ENCODE measurements at places on chromosomes 6 and 20.

DNA sequence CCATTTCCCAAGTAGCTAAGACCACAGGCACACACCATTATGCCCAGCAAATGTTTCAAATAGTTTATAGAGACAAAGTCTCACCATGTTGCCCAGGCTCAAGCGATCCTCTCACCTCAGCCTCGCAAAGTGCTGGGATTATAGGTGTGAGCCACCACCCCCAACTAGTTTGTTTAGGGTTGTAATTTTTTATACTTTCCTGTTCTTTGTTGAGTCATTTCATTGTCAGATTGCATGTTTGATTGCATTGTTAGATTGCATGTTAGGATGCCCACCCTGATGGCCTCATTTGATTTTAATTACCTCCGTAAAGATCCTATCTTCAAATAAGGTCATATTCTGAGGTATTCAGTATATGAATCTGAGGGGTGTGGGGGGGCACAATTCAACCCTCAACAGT, 73.3 kb upstream of the SASH1 start:
- DNase-seq, result no peak

GRCh38 chr20:51624157-51624731, 81.7 kb upstream of the NFATC2 start:
- peak; percentile 44 for DNase-seq

DNA sequence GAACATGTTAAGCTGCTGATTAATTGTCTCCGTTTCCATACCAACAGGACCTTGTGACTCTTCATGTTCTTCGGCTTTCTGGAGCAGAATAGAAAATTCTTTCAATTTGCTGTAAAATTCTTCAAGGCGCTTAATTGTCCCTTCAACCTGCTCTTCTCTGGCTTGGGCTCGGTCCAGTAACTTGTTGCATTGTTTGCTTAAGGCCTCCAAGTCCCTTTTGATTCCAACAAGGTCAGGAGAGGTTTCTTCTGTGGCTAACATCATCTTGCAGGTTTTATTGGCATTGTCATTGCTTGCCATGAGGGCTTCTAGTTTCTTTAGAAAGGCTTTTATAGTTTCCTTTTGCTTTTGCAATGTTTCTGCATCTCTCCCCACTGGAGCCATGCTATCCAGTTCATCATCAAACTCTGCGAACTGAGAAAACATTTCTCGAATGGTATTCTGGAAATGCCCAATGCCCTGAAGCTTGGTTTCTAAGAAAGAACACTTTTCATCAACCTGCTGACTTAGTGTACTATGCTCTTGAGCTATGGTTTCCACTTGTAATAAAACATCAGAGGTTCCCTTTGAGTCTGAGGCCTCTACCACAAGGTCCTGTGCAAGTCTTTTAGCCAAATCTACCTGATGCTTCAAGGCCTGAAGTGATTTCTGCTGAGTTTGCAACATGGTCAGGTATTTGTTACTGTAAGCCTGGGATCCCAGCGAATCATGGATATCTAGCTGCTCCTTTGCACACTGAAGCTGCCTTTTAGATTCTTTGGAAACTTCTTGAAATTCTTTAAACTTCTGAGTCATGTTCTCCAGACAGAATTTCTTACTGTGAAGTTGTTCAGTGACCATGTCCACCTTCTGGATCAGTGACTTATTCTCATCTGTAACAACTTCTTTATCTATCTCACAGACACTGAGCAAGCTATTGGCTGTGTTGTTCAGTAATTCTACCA, 90.2 kb downstream of the DST start:
- no peak for DNase-seq

- DNase-seq, result no peak
Observed at GRCh38 chr6:66184091-66184490, 477.1 kb upstream of the EYS start.

DNA sequence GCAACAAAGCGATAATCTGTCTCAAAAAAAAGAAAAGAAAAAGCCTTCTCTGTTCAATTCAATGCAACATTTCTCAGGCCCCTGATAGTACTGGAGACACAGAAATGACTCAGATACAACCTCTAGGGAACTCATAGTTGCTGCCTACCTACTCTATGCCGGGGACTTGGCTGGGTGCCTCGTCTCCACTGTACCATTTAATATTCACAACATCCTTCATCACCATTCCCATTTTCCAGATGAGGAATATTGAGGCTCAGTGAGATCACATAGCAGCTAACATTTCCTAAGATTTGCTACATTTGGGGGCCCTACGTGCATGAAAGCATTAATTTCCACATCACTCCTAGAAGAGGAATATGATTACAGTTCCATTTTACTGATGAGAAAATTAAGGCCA, 7.5 kb downstream of the NOL4L start:
- no peak for DNase-seq

- DNase-seq, result no peak
Observed at GRCh38 chr20:23223908-23224580, 126.5 kb upstream of the NXT1 start.

- DNase-seq, result no peak
Observed at GRCh38 chr6:169194737-169195136, 58.9 kb downstream of the THBS2 start.

- no peak for DNase-seq
Observed at GRCh38 chr6:126444659-126445273, 104.9 kb downstream of the CENPW start.

DNA sequence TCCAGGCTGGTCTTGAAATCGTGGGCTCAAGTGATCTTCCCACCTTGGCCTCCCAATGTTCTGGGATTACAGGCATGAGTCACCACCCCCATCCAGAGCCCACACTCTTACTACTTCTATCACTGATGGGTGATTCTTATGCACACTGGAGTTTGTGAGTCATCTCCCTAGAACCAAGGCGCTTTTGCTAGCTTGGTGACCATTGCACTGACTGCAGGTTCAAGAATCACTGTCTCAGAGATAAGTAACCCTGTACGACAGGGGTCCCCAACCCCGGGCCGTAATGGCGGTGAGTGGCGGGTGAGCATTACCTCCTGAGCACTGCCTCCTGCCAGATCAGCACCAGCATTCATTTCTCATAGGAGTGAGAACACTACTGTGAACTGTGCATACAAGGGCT, 118.8 kb downstream of the MAP3K7 start:
- peak; percentile 72 for DNase-seq

DNA sequence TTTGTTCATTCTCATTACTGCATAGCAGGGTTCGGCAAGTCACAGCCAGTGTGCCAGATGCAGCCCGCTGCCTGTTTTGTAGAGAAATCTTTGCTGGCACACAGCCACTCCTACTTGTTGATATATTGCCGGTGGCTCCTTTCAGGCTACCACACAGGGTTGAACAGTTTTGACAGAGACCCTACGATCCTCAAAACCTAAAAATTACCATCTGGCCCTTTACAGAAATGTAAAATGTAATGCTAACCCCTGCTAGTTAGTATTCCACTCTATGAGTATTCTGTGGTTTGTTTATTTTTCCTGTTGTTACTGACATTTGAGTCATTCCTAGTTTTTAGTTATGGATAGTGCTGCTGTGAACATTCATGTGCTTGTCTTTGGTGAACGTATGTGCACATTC, 11.5 kb downstream of the DHX35 start:
- no peak for DNase-seq

Data from T-helper 2 cell treated with Interferon-gamma antibody and Interleukin-4, amounts not matched to agents 5 μg/mL and 100 μg/mL, for 36 hours (primary cell).